Fibroblast of skin of left biceps (primary cell): ENCODE measurements at places on chromosomes 13 and 19.

DNA sequence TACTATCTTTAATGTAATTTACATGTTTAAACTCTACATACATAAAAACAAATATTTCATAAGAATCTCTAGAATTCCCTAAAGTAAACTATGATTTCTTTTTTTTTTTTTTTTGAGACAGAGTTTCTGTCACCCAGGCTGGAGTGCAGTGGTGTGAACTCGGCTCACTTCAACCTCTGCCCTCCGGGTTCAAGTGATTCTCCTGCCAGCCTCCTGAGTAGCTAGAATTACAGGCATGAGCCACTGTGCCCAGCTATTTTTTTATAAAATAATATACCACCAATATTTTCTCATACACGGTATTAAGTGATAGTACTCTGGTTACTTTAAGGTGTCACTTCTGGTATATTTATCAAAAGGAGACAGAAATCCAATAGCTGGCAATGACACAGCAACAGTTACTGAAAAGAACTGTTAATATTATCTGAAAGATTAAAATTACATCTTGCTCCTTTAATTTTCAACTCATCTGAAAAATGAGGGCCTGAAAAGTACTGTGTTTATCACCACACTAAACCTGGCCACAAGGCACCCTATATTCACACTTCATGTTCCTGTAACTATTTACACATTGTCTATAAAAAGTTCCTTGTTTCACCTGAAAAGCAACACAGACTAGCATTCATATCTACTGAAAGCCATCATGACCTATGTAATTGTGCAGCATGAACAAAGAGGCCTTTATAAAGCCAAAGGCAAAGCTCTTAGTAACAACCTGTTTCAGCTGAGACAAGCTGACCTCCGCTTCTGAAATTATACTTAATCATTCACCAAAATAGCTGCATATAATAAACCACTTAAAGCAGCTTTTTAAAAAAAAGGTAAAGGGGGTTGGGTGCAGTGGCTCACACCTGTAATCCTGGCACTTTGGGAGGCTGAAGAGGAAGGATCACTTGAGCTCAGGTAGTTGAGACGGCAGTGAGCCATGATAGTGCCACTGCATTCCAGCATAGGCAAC is 106.1 kb downstream of the SLC25A15 start:
- no peak for DNase-seq

DNA sequence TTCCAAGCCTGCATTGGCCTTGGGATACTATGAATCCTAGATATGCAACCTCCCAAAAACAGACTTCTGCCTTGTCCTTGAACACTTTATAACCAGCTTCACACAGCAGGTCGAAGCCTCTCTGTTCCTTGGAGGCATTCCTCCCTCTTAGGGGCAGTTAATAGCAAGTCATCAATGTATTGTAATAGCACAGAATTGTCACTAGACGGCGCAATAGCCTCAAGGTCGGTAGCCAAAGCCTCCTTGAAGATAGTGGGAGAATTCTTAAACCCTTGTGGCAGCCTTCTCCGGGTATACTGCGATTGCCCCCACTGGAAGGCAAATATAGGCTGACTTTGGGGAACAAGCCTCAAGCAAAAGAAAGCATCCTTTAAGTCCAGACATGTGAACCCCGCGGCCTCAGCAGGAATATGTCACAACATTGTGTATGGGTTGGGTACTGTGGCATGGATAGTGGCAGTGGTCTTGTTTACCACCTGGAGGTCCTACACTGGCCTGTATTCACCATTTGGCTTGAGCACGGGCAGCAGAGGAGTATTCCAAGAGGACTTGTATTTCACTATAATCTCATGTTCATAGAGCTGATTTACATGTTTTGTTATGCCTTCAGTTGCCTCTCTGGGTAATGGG is 61.1 kb downstream of the ZNF431 start:
- no peak for DNase-seq

GRCh38 chr19:49497047-49497788 is 984 bp downstream of the RPS11 start:
- no peak for DNase-seq

DNA sequence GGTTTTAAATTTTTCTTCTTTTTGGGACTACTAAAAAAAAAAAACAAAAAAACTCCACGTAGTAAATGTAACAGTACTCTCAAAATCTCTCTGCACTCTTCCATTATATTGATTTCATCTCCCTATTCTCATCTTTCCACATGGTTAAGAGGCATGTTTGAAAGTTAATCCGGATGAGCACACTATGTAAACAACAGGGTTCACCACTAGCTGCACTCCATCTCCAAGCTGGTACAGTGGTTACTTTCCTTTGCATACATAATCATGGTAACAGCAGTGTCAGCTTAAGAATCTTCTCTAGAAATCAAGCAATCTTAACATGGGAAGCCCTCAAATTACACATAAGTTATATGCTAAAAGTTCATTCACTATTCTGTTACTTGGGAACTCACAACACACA is 92.6 kb downstream of the MIPEP start:
- DNase-seq, result no peak

GRCh38 chr19:52590728-52591127 is 20.6 kb downstream of the ZNF701 start:
- no peak for DNase-seq

- no peak for DNase-seq
Measured at GRCh38 chr19:13164343-13165161, 14.3 kb downstream of the IER2 start.

DNA sequence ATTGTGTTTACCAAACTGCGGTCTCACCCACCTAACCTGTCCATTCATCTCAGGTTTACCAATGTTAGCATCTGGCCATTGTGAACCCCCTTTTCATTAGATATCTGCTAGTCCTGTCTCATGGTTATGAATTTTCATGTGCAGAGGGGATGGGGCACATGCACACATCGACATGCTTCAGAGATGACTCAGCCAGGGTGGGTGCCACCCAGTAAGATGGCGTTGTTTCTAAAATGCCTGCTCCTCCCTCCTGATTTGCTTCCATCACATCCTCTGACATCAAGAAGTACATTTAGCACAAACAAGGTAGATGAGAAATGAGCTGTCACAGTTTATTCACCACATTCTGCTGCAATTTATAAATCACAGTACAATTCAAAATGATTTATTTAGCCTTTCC is 51.3 kb downstream of the GPALPP1 start:
- DNase-seq, result no peak

GRCh38 chr19:28350673-28351072 is 862.3 kb downstream of the UQCRFS1 start:
- DNase-seq, result no peak

DNA sequence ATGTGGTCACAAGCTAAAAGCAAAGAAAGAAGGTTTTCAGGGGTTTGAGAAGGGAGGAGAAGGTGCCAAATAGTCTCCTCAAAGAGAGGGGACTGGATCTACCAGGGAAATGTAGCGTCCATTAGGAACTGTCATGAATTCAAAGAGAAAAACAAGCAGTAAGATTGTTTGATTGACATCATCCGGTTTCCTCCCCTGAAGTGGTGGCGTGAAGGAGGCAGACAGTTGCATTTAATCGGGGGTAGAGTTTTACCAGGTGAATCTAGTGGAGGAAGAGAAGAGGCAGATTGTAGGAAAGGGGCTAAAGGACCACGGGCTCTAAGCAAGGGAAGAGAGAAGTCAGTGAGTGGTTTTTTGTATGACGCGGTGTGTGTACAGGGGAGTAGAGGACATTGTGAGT is 13.0 kb upstream of the CYSLTR2 start:
- DNase-seq, result no peak

- no peak for DNase-seq
Measured at GRCh38 chr13:48096670-48097069, 1.8 kb upstream of the MED4 start.

DNA sequence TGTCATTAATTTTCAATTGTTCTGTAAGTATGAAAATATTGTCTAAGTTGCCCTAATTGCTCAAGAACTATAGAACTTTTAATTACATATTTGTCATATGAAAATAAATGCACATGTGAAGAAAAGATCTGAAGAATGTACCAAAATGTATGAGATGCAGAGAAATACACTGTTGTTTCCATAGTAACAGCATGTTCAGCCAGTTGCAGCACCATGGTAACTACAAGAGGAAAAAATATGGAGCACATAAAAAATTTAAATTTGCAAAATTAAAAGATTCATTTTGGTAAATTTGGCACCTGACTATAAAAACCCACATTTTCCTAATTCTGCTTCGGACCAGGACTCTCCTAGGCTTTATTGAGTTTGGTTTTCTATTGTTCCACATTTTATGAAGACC is 1170.0 kb upstream of the MIR17HG start:
- no peak for DNase-seq

- DNase-seq, result peak; percentile 34
Measured at GRCh38 chr19:53537521-53538377, at the start of gene ZNF331. ZNF331 (plus strand) TSS chr19:53538145; CDS start chr19:53569377, 31,232 bp downstream.
